ENCODE measurements at places on chromosomes 1 and 21.

DNA sequence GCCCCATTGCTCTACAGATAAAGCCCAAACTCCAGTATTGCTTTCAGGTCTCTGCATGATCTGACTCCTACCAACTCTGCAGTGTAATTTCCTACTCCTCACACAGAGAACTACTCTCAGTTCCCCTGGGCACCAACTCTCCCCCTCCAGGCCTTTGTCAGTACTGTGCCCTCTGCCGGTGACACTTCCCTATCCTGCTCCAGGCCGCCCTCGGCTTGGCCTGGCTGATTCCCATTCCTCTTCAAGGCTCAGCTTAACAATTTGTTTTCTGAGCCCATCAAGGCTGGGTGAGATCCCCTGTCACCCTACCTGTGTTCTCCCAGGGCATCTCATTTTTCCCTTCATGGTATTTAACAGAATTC, 2.6 kb downstream of the SLAMF8 start:
- peaks cover 8% of the 10 kb centered on the region for H3K4me1 ChIP-seq
- H3K36me3 ChIP-seq: no peaks in the 10 kb centered on the region
- no peak overlapping the region for H3K4me3 ChIP-seq
- no peak for DNase-seq
- H3K27ac ChIP-seq: no peak overlapping the region
- H3K27me3 ChIP-seq: peaks cover 59% of the 10 kb centered on the region

DNA sequence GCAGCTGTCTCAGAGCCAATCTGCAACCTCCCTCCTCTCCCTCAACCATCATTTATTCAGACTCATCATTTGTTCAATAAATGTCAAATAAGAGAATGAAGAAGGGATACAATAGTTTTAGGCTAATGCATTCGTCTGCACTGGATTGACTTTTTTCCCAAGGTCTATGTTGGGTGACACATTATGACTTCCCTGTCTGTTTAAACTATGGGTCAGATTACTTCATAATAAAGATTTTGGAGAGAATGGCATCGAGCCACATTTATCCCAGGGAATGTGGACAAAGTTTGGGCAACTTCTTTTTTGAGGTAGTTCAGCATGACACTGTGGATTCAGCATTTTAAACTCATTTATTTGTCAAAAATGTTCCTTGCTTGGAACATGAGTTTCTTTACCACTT, 107.4 kb upstream of the ADGRL2 start:
- H3K27me3 ChIP-seq: no peaks in the 10 kb centered on the region
- H3K27ac ChIP-seq: no peak overlapping the region
- peaks cover 5% of the 10 kb centered on the region for H3K4me1 ChIP-seq

DNA sequence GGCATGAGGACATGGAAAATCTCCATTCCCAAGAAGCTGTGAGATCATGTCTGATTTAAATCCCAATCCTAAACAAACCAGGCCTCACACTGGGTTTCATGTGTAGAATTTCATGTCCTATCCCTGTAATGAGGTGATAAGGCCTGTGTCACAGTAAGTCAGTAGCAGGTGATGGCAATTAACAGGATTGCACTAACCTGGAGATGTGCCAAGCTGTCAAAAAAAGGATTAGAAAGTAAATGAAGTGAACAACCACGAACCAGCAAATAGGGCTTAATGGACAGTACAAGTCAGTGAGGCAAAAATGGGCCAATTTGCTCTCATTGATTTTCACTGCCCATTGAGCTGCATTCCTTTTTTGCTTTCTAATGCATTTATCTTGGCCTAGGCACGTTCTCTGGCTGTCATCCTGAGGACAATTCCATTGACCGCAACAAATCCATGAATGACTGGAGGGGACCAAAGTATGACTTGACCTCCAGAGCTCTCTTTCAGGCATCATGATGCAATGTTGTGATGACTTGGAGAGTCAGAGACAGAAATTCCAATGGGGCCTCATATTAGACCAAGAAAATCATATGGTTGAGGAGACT, 673.6 kb upstream of the ADGRL2 start:
- no peak overlapping the region for H3K4me3 ChIP-seq
- H3K4me1 ChIP-seq: no peaks in the 10 kb centered on the region
- no peak overlapping the region for H3K27ac ChIP-seq
- no peaks in the 10 kb centered on the region for H3K27me3 ChIP-seq
- no peaks in the 10 kb centered on the region for H3K36me3 ChIP-seq
- DNase-seq: no peak

DNA sequence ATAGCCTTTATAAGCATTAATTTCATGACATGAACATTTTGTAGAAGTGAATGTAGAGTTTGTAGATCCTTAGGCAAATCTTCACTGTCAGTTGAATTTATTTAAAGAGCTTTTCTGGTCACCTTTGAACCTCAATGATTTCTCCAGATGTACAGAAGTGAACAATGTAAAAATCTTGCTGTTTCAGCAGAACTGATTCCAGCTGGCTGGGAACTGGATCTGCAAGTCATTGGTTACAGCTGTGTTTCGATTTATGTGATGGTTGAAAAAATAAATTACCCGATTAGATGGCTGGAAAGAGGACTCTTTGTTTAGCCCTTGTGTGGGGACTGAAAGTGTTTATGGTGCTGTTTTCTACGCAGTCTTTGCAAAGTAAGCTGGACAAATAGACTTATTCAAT, 849.8 kb downstream of the USP25 start:
- no peaks in the 10 kb centered on the region for H3K36me3 ChIP-seq
- no peak for DNase-seq
- H3K27ac ChIP-seq: no peak overlapping the region
- H3K4me1 ChIP-seq: peaks cover 2% of the 10 kb centered on the region

- H3K27me3 ChIP-seq: peaks cover 12% of the 10 kb centered on the region
- peaks cover 16% of the 10 kb centered on the region for H3K4me1 ChIP-seq
- DNase-seq: peak; percentile 62
- H3K36me3 ChIP-seq: no peaks in the 10 kb centered on the region
Observed at GRCh38 chr1:21651214-21652042, 17.7 kb downstream of the RAP1GAP start.

GRCh38 chr1:226029093-226029496, 30.0 kb upstream of the SDE2 start:
- no peaks in the 10 kb centered on the region for H3K27me3 ChIP-seq
- H3K27ac ChIP-seq: no peak overlapping the region
- peaks cover 9% of the 10 kb centered on the region for H3K4me1 ChIP-seq
- H3K36me3 ChIP-seq: no peaks in the 10 kb centered on the region

DNA sequence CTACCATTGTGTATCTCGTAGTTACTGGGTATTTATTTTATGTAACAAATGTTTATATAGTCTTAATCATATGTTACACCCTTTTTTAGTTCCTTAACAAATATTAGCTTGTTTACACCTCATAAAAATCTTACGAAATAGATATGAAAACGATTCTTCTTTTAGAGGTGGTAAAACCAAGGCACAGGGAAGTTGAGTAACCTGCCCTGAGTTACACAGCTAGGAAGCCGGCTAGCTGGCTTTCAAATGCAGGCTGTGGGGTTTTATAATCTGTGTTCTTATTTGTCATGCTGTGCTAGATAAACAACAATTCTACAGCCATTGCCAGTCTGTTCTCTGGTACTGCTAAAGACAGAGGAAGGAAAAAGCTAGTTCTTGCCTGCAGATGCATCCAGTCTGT, 109.6 kb downstream of the NOS1AP start:
- no peak for DNase-seq
- H3K4me1 ChIP-seq: peaks cover 13% of the 10 kb centered on the region
- H3K4me3 ChIP-seq: no peak overlapping the region
- no peaks in the 10 kb centered on the region for H3K36me3 ChIP-seq

DNA sequence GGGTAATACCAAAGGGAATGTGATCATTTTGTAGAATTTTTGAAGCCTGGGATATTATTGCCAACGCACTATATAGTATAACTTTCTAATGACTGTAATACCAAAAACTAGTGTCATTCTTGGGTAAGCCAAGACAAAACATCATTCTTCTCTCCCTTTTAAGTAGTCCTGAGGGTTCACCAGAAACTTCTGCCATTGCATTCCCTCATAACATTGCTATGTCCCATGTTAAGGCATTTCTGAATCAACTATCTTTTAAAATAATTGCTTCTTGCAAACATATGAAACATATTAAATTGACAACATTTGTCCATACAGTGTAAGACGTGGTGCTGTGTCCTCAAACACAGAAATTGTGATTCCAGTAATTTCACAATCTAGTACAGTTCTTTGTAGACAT, 29.9 kb upstream of the C1orf21 start:
- no peak overlapping the region for H3K27ac ChIP-seq
- H3K4me3 ChIP-seq: no peak overlapping the region
- peaks cover 3% of the 10 kb centered on the region for H3K4me1 ChIP-seq
- DNase-seq: no peak
- no peaks in the 10 kb centered on the region for H3K36me3 ChIP-seq

GRCh38 chr1:19780267-19780877, 19.3 kb downstream of the TMCO4 start:
- H3K4me1 ChIP-seq: no peaks in the 10 kb centered on the region
- no peaks in the 10 kb centered on the region for H3K27me3 ChIP-seq
- H3K4me3 ChIP-seq: no peak overlapping the region
- DNase-seq: no peak

GRCh38 chr1:198986036-198986435, 347.2 kb downstream of the PTPRC start:
- H3K4me1 ChIP-seq: no peaks in the 10 kb centered on the region
- no peaks in the 10 kb centered on the region for H3K36me3 ChIP-seq
- H3K27me3 ChIP-seq: no peaks in the 10 kb centered on the region
- no peak overlapping the region for H3K4me3 ChIP-seq
- no peak overlapping the region for H3K27ac ChIP-seq

DNA sequence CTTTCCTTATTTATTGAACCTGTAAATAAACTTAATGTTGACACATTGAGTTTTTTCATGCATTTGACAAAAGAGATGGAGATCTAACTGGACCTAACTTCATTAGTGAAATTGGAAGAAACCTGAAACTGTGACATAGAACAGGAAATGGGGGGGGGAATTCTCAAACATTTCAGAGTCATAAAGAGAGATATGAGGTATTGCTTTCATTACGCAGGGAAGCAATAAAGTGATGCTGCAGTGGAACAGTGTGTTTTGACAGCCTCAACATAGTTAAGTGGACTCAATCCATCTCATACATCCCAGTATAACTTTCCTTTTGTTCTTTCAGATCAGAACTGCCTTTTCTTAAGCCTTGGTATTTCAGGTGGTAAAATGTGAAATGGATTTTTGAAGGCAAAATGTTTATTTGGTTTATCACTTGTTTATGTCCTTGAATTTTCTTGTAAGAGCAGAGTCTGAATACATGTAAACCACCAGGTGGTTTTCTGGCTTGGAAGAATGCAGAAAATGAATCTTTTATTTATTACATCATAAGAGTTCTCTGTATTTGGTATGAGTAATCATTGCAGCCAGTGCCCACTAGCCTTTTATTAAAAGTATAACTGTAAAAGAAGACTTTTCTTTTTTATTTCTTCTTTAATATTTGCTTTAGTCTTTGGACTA, 132.5 kb downstream of the ZNF326 start:
- no peak overlapping the region for H3K27ac ChIP-seq
- H3K27me3 ChIP-seq: no peaks in the 10 kb centered on the region
- no peak for DNase-seq
- H3K4me3 ChIP-seq: no peak overlapping the region

DNA sequence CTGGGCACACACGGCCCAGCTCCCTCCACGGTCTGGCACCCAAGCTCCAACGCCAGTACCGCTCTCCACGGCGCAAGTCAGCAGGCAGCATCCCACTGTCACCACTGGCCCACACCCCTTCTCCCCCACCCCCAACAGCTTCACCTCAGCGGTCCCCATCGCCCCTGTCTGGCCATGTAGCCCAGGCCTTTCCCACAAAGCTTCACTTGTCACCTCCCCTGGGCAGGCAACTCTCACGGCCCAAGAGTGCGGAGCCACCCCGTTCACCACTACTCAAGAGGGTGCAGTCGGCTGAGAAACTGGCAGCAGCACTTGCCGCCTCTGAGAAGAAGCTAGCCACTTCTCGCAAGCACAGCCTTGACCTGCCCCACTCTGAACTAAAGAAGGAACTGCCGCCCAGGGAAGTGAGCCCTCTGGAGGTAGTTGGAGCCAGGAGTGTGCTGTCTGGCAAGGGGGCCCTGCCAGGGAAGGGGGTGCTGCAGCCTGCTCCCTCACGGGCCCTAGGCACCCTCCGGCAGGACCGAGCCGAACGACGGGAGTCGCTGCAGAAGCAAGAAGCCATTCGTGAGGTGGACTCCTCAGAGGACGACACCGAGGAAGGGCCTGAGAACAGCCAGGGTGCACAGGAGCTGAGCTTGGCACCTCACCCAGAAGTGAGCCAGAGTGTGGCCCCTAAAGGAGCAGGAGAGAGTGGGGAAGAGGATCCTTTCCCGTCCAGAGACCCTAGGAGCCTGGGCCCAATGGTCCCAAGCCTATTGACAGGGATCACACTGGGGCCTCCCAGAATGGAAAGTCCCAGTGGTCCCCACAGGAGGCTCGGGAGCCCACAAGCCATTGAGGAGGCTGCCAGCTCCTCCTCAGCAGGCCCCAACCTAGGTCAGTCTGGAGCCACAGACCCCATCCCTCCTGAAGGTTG, 97.6 kb downstream of the PIK3R3 start:
- no peaks in the 10 kb centered on the region for H3K27me3 ChIP-seq
- no peak overlapping the region for H3K27ac ChIP-seq
- H3K36me3 ChIP-seq: peaks cover 35% of the 10 kb centered on the region
- peaks cover 2% of the 10 kb centered on the region for H3K4me1 ChIP-seq

GRCh38 chr1:245418077-245418476, 263.3 kb downstream of the KIF26B start:
- H3K36me3 ChIP-seq: no peaks in the 10 kb centered on the region
- H3K27me3 ChIP-seq: no peaks in the 10 kb centered on the region
- no peak overlapping the region for H3K27ac ChIP-seq
- H3K4me1 ChIP-seq: peaks cover 8% of the 10 kb centered on the region
- H3K4me3 ChIP-seq: no peak overlapping the region
- no peak for DNase-seq

DNA sequence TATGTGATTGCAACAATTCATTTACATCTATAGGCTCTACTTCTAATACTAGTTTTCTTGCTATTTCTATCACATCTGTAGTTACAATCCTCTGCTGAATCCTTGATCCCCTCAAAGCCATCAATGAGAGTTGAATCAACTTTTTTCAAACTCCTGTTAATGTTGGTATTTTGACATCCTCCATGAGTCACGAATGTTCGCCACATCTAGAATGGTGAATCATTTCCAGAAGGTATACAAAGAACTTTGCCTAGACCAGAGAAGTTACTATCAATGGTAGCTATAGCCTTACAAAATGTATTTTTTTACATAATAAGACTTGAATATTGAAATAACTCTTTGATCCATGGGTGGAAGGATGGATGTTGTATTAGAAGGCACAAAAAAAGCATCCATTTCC, 110.0 kb downstream of the AMY1C start:
- DNase-seq: no peak
- no peak overlapping the region for H3K4me3 ChIP-seq
- no peaks in the 10 kb centered on the region for H3K27me3 ChIP-seq
- no peaks in the 10 kb centered on the region for H3K36me3 ChIP-seq
- H3K27ac ChIP-seq: no peak overlapping the region

Measured in neuronal stem cell (in vitro differentiated cells).